ENCODE measurements at places on chromosomes 4 and X.

DNA sequence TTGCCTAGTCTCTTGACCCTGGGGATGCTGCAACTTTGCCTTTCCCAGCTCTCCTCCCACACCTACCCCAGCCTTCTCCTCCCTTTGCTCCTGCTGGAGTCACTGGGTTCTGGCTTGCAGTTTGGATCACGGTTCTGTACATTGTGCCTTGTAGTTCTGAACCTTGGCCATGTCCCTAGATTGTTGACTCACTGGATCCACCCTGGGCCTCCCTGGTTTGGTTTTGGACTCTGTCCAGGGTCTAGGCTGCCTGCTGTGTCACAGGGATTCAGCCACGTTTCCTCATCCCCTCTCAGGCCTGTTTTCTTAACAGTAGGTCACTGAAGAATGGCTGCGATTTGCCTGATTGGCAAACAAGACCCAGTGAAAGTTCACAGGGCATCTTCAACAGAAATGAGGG is 11.5 kb upstream of the GABRE start:
- DNase-seq = no peak

- DNase-seq = no peak
These were observed 286.3 kb downstream of the ANK2 start for GRCh38 chr4:113335746-113336145.

- no peak for DNase-seq
These were observed 100.6 kb upstream of the F9 start for GRCh38 chrX:139429913-139430312.

DNA sequence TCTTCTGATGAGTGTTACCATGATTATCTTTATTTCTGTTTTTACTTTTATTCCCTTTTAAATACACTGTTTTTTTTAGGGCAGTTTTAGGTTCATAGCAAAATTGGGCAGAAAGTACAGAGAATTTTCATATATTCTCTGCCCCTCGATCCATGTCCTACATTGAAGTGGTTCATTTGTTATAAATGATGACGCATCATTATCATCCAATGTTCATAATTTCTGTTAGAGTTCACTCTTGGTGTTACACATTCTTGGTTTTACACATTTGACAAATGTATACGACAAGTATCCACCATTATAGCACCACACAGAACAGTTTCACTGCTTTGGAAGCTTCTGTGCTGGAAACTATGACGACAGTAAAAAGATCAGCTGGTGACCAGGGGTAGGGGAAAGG is 578.1 kb upstream of the AADAT start:
- no peak for DNase-seq

DNA sequence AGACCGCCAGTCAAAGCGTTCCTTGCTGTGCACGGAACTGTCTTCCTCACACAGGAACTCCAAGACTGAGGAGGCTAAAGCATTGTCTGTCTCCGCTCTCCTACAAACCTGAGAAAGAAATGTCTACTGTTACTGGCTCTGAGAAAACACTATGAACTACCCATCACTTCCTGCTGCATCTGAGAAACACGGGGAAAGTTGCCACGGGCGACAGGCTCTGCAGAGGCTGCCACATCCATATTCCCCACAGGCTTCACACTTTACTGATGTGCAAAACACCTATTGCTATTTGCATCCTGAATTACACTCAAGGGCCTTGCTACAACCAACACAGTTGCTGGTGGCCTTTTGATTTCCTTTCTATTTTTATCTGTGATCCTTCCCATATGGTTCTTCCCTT is 59.0 kb downstream of the AFAP1 start:
- DNase-seq = no peak

- DNase-seq = no peak
These were observed 24.4 kb upstream of the PDE5A start for GRCh38 chr4:119652998-119653397.

DNA sequence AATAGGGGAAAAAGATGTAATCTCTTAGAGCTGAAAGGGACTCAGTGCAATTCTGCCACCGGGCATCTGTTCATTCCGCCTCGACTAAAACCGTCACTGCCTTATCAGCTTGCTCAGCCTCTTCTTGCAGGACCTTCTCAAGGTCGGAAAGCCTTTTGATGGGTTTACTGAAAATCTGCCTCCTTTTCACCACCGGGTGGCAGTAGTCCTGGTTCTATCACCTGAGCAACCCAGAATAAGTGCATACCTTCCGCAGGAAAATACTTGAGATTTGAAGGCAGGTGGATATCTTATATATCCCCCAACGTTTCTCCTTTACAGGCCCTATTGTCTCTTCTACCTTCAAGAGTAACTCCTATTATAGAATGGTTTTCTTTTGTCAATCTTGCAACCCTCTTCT is 103.4 kb upstream of the PAK3 start:
- DNase-seq = no peak

- DNase-seq = peak; percentile 91
These were observed 8.0 kb downstream of the TBC1D14 start for GRCh38 chr4:6917461-6918271.

DNA sequence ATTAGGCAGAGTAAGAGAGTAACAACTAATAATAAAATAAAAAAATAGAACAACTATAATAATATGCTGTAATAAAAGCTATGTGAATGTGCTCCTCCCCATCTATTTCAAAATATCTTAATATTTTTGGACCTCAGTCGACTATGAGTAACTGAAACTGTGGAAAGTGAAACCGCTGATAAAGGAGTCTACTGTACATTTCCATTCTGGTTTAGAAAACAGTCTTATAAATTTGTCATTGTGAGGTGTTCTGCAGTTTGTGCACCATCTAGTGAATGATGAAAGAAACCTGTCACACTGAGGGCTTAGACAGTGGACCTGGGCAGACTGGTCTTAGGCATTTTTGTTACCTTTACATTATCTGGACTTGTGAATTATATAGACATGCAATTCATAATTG is 42.0 kb downstream of the TMEM150C start:
- DNase-seq = no peak

DNA sequence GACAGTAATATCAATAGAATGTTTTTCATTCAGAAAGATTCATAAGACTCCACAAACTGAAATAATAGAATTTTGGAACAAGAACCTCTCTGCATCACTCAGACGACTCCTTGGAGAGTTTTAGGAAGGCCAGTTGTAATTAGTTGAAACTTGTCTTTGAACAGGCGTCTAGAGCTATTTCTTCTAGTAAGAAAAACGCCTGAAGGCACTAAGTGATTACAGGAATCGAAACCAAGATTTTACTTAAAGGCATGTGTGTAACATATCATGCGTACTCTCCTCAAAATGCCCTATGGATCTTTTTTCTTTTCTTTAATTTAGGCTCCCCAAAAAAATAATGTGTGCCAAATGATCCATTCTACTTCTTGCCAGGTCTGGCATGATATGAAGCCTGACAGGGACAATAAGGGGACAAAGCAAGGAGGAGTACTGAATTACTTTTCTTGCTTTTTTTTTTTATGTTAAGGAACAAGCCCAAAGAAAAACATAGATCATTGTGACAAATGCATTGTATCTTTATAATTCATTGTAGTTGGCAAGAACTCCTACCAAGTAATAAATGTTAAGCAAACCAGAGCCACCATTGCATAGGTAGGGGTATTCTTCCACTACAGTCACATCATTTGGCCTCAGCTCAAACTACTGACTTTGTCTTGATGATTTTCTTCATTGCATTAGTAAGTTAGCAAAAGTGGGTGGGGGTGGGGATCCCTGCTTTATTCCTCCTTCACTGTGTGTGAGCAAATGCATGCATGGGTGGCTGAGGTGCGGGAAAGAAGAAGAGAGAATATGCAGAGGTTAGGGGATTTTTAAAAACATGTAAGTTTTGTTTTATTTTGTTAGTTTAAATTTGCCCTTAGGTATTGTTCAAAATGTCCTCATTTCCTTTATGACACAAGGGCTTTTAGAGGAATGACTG is 79.9 kb upstream of the ATOH1 start:
- DNase-seq = no peak

GRCh38 chrX:39165185-39165584 is 363.9 kb downstream of the MID1IP1 start:
- DNase-seq = no peak

DNA sequence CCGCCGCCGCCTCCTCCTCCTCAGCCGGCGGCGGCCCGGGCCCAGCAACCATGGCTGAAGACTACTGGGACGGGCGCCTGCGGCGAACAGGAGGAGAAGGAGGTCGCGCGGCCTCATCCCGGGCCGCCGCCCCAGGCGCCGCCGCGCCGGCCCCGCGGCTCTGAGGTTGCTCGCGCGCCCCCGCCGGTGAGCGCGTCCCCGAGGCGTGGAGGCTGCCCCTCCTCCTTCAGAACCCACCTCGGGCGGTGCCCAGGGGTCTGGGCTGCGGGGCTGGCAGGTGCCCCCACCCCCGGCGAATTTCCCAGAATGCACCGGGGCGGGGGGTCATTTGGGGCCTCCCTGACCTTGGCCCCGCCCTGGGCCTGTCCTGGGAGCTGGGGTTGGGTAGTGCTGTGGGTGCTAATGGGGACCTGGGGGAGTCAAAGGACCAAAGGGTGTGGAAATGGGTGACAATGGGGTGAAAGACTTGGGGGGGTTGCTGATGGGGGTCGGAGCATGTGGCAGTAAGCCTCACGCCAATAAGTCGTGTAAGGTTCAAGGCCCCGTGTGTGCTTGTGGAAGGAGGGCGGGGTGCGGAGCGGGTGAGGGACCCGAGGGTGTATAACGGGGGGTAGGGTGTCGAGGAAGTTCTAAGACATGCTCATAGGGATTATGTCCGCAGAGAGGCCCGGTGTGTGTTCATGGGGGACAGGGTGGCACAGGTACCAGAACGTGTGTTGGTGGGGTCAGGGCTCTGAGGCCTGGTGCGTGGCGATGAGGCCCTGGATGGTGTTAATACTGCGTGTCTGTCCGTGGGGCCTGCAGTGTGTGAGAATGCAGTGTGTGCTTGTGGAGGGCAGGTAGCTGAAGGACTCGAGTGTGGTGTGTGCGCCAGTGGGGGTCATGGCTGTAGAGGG is 687 bp downstream of the CDK16 start:
- DNase-seq = peak; percentile 62

DNA sequence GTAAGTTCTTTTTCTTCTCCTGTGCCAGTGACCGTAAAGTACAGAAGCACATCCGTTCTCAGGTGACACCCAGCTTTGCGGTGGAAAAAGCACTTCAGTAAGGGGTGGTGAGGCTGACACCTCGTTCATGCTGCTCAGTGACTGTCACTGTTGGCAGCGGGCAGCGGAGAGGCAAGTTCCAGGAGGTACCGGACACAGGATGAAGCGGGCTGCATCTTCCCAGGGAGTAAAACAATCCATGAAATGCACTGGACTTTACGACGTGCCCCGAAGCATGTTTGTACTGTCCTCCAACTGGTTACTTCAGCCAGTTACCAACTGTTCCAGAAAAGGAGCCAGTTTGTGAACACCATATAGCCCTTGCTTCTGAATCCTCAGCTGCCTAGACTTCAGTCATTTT is 110.7 kb downstream of the ZNF827 start:
- no peak for DNase-seq

Data from Peyer's patch (tissue), 4 donors.